Body of pancreas (tissue), 4 donors: ENCODE measurements at places on chromosomes 3 and 15. TPM values are rescaled to one million over a fixed set of nuclear protein-coding genes. Genes with fewer than 3 reads are reported as not detected.

The HGD gene
- total RNA-seq, result 14.2 TPM

The DUOX1 gene
- total RNA-seq, result 0.66 TPM

The COL7A1 gene
- 0.52 TPM for total RNA-seq

The PLAAT1 gene
- total RNA-seq, result not detected

The FBXL22 gene
- not detected for total RNA-seq

The FOXL2NB gene
- 0.26 TPM for total RNA-seq

The EFCAB12 gene
- under 0.01 TPM for total RNA-seq

The KNL1 gene
- not detected for total RNA-seq

The SMARCC1 gene
- total RNA-seq, result 34.3 TPM

The GOLGA8K gene
- not detected for total RNA-seq

DNA sequence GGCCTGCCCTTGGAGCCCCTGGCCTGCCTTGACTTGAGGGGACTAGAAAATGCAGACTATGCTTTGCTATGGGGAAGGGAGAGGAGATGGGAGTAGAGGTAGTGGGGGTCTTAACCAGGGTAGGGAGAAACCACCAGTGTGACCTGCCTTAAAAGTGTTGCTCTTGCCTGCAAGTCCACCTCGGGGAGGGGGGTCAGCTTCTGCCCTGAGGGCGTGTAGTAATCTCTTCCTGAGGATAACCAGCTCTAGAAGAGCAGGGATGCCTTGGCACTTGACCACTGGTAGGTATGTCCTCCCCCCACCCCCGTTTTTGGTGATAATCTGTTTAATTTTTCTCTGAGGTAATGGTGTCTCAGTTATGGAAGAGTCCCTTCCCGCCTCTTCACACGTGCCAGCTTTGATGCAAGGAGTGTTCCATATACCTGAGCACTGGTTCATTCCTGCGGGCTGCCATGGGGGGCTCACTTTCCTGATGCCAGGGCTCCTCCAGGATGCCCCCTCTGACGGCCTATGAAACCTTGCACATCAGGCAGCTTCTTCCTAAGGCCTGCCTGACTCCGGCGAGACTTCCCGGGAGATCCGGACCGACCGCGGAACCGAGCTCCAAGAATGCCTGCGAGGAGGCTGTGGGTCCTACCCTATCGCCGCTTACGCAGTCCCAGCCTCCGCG is 780 bp upstream of the P4HTM start:
- no peak for DNase-seq

DNA sequence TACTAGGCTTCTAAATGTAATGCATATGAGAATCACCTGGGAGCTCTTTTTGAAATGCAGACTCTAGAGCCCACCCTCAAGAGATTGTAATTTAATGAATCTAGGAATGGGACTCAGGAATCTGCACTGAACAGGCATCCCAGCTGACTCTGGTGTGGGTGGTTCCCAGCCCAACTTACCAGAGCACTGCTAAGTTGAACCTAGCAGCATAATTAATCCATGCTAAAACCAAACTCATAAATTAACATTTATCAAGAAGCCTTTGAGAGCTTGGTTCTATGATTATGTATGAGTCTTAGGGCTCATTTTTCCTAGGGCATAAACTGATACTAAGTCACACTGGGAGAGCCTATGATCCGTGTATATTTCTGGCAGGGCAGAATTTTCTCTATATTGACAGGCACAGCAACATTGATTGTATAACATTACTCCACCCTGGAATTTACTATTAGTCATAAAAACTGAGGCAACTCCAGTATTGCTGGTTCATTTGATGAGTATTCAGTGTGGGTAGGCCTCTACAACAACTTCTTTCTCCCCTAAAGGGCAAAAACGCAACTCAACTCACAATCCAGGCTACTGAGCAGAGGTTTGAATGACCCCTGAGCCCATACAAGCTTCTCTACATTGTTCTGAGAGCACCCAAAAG is 10.7 kb upstream of the CSTA start:
- no peak for DNase-seq

- no peak for DNase-seq
These were observed 7.9 kb upstream of the SRP14 start for GRCh38 chr15:40046721-40047414.

- no peak for DNase-seq
These were observed 14.6 kb upstream of the SNRPN start for GRCh38 chr15:24940236-24940635.

DNA sequence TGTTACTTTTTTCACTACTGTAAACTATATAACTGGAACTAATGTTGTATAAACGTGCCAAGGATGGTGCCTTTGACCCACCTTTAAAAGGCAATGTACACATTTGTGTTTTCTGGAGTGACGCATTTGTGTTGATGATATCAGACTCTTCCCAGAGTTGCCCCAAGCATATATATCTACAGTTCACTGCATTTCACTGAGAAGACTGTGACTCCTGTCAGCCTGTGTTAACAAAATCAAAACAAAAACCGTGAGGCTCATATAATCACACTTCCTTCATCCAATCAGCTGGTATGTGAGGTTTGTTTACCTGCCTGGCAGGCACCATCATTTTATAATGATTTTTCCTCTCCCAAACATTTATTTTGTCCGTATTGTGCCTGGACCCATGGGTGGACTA is 117.6 kb upstream of the ROBO1 start:
- no peak for DNase-seq

GRCh38 chr3:183038757-183039156 is 58.4 kb upstream of the DCUN1D1 start:
- no peak for DNase-seq

GRCh38 chr3:136197159-136197793 is 1.1 kb upstream of the MSL2 start:
- no peak for DNase-seq

DNA sequence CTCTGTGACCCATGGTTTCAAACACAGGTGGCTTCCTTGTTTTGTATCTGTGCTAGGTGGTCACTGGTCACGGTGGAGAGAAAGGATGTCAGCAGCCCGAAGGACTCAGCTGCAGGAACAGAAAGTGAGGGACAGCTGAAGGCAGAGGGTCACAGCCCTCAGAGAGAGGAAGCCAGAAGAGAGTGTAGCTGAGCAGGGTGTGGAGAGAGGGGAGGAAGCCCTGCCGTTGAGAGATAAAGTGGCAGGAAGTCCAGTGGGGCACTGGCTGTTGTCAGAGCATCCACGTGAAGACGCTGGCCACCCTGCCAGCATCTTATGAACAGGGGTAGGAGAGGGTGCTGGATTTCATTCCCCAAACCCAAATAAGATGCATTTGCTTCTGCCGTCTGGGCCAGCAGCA is 36.9 kb downstream of the LIMD1 start:
- no peak for DNase-seq

DNA sequence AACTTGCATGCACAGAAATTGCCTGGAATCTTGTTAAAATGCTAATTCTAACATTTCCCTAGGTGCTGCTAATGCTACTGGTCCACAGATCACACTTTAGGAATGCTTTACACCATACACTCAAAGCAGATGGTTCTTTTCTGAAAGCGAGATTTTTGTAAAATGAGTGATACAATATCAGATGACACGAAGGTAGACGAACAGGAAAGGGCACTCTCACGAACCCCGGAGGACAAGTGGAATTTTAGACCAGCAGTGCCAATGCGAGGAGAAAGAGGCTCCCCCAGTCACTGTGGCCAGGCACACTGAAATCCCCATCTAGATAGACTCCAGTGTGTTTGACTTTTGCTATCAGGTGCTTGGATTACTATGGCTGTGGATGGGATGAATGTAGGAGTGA is 21.0 kb downstream of the FAIM start:
- DNase-seq, result no peak

- DNase-seq, result no peak
These were observed 301.7 kb downstream of the RPLP1 start for GRCh38 chr15:69754313-69754712.

DNA sequence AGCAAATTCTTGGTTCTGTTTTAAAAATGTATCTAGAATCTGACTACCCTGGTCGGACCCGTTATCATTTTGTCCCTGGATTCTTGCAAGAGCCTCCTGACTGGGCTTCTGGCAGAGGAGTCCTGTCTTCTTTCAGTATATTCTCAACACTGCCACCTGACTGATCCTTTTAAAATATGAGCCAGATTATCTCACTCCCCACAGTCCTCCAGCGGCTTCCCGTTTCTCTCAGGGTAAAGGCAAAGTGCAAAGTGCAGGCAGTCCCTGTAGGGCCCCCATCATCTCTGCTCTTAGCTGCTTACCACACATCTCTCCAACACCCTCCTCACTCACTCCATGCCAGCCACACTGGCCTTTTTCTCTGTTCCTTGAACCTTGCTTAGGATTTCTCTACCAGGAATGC is 28.4 kb downstream of the CRTC3 start:
- no peak for DNase-seq

DNA sequence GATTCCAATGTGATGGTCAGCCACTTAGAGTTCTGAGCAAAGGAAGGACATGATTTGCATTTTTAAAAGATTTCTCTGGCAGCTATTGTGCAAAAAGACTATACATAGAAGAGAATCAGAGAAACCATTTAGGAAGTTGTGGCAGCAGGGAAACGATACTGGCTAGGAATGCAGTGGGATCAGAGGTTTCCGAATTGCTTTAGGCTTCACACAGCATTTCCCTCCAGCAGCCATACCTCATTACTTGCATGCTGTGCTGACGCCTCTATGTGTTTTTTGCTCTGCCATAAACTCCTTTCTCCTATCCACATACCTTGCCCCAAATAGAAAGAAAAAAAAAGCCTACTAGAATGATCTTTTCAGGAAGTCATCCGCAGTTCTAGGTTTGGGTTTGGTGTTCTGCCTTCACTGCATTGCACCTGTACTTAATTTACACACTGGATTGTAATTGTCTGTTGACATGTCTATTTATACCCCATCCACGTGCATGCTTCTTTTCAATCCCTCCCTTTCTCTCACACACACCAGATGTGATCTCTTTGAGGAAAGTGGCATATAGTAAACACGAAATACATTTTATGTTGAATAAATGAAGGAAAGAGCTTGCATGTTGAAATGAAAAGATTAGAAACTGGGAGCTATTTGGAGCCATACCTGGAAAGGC is 860.3 kb upstream of the SEMA6D start:
- DNase-seq, result no peak

GRCh38 chr3:69241769-69242168 is 119.4 kb upstream of the LMOD3 start:
- DNase-seq, result no peak

GRCh38 chr3:45041666-45042065 is 15.6 kb downstream of the CLEC3B start:
- DNase-seq, result no peak

- DNase-seq, result no peak
These were observed 44.4 kb downstream of the RAB11A start for GRCh38 chr15:65913631-65914199.
